Effector CD4-positive, alpha-beta T cell (primary cell): ENCODE measurements at places on chromosomes 2 and 18.
A peak's percentile ranks its signal among the peaks of the same experiment; 100 is the strongest.

GRCh38 chr2:7241041-7241745 is 324.0 kb downstream of the RNF144A start:
- DNase-seq = no peak

GRCh38 chr18:46843372-46843771 is 73.9 kb downstream of the PIAS2 start:
- no peak for DNase-seq

GRCh38 chr2:149877913-149878312 is 290.3 kb upstream of the MMADHC start:
- DNase-seq = no peak

GRCh38 chr2:157269922-157270321 is 12.4 kb downstream of the GALNT5 start:
- no peak for DNase-seq

GRCh38 chr2:67340133-67341011 is 56.8 kb upstream of the ETAA1 start:
- no peak for DNase-seq

GRCh38 chr18:45106331-45106774 is 425.7 kb downstream of the SETBP1 start:
- no peak for DNase-seq

GRCh38 chr2:224894356-224894755 is 147.9 kb downstream of the DOCK10 start:
- no peak for DNase-seq

DNA sequence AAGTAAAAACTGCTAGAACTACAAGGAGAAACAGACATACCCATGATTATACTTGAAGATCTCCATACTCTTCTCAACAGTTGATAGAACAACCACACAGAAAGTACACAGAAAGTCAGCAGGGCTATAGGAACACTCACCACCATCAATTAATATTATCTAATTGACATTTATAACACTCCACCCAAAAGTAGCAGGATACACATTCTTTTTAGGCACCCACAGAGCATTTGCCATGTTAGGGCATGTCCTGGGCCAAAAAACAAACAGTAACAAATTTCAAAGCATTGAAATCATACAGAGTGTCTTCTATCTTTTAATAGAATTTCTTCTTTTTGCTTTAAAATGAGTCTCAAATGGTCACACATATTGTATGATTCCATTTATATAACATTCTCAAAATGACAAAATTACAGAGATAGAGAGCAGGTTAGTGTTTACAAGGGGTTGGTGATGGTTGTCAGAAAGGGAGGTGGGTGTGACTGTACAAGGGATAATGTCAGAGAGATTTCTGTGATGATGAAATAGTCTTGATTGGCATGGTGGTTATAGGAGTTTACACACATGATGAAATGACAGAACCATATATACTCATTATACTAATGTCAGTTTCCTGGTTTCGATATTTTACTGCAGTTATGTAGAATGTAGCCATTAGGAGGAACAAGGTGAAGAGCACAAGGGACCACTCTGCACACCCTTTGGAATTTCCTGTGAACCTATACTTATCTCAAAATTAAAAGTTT is 82.8 kb downstream of the NCK2 start:
- DNase-seq = no peak

GRCh38 chr18:11980494-11981191 is 664 bp upstream of the IMPA2 start:
- peak; percentile 89 for DNase-seq

DNA sequence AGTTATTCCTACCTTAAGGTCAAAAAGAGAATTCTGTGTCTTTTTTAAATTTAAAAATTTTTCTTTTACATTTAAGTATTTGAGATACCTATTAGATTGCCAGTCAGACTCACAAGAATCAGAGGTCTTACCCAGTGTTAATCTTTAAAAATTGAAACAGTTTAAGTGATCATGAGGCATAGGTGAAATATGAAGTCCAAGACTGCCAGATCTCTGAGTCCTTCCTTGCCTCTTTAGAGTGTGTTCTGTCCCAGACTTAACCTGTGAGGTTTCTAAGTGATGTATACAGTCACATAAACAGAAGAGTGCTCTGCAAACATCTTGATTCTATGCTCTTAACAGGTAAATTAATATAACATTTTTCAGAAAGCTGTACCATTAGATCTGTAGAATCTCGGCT is 40.6 kb downstream of the ACTR3 start:
- no peak for DNase-seq

DNA sequence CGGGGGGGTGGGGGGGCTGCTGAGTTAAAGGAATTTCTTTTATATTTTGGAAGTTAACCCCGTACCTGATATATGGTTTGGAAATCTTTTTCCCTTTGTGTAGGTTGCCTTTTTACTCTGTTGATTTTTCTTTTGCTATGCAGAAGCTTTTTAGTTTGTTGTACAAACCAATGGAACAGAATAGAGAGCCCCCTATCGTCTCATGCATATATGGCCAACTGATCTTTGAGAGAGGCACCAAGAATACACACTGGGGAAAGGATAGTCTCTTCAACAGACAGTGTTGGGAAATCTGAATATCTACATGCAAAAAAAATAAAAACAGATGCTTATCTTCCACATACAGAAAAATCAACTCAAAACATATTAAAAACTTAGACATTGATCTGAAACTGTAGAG is 647.8 kb upstream of the KLHL29 start:
- no peak for DNase-seq

DNA sequence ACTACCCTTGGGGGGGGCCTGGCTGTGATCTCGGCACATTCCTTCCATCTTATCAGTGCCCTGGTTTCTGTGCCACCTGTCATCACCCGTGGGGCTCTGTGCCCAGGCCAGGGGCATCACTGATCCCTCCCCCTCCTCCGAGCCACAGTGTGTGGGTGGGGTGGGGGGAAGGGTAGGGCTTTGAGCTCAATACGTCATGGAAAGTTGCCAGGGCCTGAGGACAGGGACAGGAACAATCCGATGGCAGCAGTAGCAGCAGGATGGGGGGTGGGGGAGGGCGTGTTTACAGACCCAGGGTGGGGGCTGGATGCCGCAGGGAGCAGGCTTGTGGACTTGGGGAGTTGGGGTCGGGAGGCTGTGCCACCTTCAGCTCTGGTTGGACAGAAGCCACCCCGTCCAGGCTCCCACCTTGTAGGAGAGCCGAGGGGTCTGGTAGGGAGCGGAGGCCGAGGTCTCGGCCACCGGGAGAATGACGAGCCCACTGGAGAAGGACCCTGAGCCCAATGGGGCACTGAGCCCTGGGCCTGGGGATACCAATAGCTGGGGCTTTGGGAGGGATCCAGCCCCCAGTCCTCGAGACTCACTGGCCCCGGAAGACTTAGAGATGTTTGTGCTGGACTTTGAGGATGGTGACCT is 3.5 kb downstream of the SLC4A3 start:
- DNase-seq = no peak

- DNase-seq = no peak
Measured at GRCh38 chr18:27378431-27379095, 193.5 kb upstream of the CHST9 start.

DNA sequence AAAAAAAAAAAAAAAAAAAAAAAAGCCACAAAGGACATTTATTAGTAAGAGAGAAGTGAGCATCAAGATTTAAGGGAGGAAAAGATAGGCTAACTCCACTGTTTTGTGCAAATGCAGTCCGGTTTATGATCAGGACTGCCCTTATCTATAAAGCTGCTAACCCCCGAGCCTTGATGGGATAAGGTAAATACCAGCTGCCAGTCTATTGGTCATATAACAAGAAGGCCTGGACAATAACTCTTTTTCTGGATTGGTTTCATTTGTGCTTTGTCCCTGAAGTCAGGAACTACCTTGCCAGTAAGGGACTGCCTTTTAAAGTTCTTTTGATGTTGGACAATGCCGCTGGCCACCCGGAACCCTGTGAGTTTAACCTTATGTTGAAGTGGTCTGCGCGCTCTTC is 15.4 kb downstream of the PTPN4 start:
- DNase-seq = no peak

DNA sequence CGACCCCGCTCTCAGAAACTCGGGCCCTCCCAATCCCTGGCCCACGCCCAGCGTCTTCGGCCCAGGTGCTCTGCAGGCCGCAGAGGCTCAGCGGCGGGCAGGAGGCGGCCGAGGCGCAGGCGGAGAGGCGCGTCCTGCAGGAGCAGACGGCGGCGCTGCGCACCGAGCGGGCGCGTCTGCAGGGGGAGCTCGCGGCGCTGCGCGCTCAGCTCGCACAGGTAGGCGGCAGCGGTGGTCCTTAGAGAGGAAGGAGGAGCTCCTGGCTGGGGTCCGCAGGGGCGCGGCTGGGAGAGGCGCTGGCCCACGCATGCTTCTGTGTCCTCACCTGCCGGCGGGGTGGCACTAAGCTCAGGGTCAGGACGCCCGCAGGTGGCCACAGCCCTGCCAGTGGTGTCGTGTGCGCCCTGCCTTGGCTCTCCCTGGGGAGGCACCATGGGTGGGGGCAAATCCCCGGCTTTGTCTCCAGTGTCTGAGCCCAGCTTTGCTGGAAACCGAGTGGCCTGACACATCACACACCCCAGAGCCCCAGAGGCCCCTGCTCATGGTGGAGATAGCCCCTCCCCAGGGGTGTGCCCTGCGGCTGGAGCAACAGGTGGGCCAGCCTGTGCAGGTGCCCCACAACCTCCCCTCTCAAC is 14.9 kb upstream of the SNED1 start:
- DNase-seq = no peak

DNA sequence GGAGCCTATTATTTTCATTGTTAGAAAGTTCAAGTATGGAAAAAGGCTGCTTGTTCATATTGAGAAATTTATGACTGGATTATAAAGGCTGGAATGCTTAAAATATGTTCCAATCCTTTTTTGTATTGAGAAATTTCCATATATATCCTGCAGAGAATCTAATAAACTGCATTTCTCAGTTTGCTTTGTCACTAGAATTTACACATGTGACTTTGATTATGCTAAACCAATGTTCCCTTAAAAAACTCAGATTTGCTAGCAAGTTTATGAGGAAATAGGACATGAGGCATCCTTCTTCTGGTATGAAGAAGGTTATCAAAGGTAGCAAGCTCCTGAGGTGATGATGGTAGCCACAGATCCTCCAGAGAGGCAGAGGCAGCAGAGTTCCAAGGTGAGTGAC is 29.2 kb upstream of the DSEL start:
- no peak for DNase-seq

GRCh38 chr18:54269893-54270844 is 852 bp downstream of the POLI start:
- DNase-seq = peak; percentile 24

DNA sequence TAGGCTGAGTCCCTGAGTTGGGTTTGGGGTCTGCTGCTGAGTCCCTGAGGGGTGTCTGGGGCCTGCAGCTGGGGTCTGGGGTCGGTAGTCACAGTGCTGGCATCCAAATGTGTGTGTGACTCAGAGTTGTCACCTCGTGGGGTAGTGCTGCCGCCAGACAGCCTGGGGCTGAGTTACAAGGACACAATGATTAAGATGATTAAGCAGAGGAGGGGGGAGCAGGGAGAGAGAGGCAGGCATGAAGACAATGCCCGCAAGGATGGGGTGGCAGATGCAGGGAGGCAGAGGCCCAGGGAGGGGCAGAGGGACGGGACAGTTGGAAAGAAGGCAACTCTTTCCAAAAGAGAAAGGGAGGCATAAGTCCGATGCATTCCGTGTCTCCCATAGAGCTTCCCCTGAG is 120.2 kb downstream of the CELF4 start:
- no peak for DNase-seq

DNA sequence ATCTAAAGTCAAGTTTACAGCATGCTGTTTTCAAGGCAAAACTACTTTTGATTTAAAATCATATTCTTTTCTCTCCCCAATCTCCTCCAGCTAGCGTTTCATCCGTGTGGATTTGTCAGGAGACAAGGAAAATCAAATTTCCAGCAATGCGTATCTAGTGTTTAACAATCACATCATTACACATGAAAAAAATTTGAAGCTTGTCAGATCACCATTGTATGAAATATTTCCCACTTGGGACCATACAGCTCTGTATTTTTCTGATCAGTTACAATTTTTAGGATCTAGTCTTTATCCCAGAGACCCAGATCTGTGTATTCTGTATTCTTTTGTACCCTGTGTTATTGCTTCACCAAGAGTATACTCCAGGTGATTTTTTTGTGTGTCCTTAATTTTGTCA is 28.6 kb upstream of the CYP1B1 start:
- DNase-seq = no peak

DNA sequence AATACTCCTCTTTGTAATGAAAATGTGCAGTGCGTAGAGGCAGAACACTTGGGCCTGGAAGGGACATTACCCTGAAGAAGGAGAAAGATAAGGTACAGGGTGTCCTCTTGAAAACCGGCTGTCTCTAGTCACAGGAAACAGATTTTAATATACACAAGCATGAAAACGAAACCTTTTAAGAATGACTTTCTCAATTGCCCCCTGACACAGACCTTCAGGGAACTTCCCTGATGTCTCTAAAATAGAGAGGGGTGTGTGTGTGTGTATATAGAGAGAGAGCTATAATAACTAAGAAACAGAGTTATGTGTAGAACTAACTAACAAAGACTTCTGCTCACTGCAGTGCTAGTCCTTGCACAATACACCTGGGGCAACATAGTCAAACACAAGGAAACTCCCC is 780.0 kb downstream of the CNTNAP5 start:
- DNase-seq = no peak
